ENCODE measurements at places on chromosomes 16 and 17.

DNA sequence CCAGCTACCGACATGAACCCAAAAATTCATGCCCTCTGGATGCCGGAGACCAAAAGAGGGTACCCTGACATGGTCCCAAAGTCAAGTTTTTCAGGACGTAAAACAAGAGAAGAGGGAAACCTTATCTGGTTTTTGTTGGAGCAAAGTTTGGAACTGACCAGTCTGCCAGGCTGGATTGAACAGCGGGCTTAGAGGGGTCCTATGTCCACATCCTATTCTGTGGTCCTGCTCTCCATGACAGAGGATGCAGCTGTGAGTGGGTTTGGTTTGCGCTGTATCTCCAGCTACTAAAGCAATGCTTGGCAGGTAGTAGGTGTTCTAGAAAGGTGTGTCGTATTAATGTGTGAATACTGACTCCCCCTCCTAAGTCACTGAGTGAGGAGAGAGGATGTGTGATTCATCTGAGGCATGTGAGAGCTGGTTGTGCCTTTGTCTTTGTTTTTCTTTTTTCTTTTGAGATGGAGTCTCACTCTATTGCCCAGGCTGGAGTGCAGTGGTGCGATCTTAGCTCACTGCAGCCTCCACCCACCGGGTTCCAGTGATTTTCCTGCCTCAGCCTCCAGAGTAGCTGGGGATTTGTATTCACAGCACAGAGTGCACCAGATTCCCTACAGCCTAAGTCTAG lies 31.0 kb downstream of the PMM2 start:
- DNase-seq: no peak

DNA sequence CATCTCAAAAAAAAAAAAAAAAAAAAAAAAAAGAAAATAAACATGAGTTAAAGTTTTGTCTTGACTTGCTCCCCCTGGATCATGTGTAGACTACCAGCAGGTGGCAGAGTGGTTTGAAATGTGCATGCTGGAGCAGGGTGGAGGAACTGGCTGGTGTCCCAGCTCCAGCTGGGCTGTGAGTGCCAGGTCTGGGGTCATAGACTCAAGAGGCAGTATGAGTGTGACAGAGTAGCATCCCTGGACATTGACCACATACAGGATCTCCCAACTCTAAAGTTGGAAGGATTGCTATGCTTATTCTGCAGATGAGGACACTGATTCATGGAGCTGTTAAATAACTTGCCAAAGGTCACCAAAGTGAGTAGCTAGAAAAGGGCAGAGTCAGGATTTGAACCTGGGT lies 198.0 kb upstream of the MPHOSPH6 start:
- DNase-seq: no peak

GRCh38 chr16:75195811-75196790 lies 10.9 kb downstream of the CTRB2 start:
- no peak for DNase-seq

DNA sequence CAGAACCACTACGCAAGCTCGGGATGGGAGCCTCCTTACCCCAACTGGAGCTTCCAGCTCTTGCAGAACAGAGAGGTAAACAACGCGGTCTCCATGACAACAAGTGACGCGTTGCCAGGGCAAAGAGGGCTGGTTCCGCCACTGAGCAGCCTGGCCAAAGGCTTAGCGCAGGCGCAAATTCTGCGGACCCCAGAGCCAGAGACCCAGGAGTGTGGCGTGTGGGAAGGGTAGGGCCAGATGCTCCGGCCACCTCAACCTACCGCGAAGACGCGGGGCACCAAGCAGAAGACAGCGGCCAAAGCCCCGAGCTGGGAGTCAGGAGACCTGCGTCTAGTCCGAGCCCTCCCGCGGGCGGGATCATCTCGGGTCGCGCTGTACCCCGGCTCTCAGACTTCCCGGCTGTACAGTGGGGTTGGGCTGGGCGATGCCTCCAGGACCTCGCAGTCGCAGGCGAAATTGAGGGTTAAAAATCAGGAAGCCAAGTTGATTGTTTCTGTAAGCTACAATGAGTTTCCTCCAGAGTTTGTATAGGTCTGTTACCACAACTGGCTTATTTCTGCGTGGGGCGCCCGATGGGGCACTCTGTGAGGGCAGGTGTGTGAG lies at the start of gene TEKT1:
TSS of gene TEKT1 (minus strand) at position 69 of the 603 bp plus-strand sequence. CDS start 1,353 bp downstream, outside the sequence.
- peak; percentile 5 for DNase-seq

GRCh38 chr17:57463103-57463885 lies 207.0 kb downstream of the MSI2 start:
- no peak for DNase-seq

- DNase-seq: no peak
Observed at GRCh38 chr17:31570231-31570630, 178.8 kb downstream of the RAB11FIP4 start.

GRCh38 chr16:73771196-73772064 lies 525.2 kb upstream of the PSMD7 start:
- DNase-seq: no peak

DNA sequence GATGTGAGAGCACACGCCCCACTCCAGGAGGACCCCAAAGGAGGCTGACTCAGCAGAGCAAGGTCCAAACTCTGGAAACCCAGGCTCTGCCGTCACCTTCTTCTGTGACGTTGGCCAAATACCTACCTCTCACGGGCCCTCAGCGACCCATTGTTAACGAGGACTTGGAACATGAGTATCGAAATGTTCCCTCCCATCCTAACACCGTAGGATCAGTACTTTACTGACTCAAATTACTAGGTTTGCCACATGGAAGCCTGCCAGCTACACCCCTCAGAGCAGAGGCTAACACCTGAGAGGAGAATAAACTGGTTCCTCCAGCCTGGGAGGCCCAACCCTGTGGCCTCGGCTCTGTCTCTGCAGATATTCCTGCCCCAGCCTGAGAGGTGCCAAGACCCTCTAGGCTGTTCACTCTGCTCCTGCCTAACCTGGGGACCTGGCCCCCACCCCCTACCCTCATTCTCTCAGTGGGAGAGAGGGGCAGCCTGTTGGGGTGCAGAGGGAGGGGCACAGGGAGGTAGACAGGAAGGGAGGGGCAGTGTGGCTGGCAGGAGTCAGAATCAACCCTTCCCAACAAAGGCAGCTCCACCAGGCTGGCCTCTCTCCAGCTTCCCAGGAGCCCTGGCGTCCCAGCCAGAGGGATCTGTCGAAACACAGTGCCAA lies 4.4 kb downstream of the PITPNM3 start:
- DNase-seq: no peak

- no peak for DNase-seq
Observed at GRCh38 chr16:4321286-4322120, 5.6 kb downstream of the GLIS2 start.

DNA sequence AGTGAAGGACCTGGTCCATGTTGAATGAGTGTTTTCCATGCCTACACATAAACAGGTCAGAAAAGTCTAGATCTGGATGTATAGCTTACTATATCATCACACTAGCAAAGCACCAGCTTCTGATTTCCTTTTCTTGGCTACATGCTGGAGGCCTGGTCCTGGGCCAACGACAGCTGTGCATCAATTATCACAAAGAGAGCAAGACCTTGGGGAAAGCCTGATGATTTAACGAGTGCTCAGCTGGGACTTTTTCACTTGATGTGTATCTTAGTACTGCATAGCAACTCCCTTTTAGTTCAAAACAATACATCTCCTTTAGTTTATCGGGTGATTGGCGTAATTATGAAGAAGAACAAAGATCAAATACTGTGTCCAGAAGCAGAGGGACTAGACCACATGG lies 358.2 kb downstream of the KIF2B start:
- no peak for DNase-seq

GRCh38 chr17:28549236-28550132 lies 2.9 kb downstream of the UNC119 start:
- DNase-seq: no peak

- DNase-seq: no peak
Observed at GRCh38 chr17:68302066-68302564, 10.8 kb downstream of the ARSG start.

- DNase-seq: no peak
Observed at GRCh38 chr16:66918803-66919568, at the start of gene CDH16. TSS of gene CDH16 (minus strand) at chr16:66918885. CDS start at chr16:66918065, 820 bp downstream.

GRCh38 chr17:66398059-66398458 lies 95.6 kb downstream of the PRKCA start:
- DNase-seq: no peak

- peak; percentile 27 for DNase-seq
Observed at GRCh38 chr17:29617125-29617480, 5.6 kb downstream of the CORO6 start.

DNA sequence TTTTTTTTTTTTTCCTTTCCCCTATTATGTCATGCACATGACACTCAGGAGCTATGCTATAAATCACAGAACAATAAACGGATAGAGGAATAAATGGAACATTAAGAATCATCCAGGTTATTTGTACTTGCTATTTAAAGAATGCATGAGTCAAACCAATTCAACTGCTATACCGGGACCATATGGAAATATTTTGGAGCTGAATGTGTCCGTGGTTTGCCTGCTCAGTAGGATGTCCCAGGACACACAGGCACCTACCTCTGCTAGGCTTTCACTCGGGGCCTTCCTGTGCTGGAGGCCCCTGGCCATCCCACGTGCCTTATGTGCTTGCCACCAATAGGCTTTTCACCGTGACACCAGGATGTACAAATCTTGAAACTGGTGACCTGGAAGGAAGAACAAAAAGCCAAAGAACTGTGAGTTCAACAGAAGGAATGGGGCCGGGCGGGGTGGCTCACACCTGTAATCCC lies 15.3 kb upstream of the SEC14L1 start:
- DNase-seq: no peak

- no peak for DNase-seq
Observed at GRCh38 chr16:89187770-89188392, 12.5 kb downstream of the SLC22A31 start.

GRCh38 chr17:15431196-15431595 lies 36.2 kb downstream of the CDRT4 start:
- DNase-seq: no peak

- no peak for DNase-seq
Observed at GRCh38 chr16:22871861-22872260, 57.9 kb downstream of the HS3ST2 start.

- DNase-seq: no peak
Observed at GRCh38 chr17:31388770-31389656, 2.5 kb upstream of the RAB11FIP4 start.

Data from NCI-H1417 treated with DMSO at 0.1 percent for 48 hours (cell line).